ENCODE measurements at places on chromosomes 1 and 21.

DNA sequence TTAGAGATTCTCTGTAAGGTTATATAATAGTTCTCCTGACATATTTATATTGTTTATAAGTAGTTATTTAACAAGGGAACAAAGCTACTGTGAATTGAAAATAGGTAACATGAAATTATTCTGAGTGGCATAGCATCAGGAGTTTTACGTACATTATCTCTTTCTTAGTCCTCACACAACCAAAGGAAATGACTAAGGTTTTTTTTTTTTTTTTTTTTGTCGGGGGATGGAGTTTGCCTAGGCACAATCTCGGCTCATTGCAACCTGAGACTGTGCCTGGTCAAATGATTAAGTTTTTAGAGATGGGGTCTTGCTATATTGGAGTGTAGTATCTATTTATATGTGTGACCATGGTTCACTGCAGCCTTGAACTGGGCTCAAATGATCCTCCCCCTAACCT lies 24.9 kb downstream of the TMED5 start:
- DNase-seq: no peak

GRCh38 chr1:158414651-158415345 lies 11.2 kb downstream of the OR10K2 start:
- no peak for DNase-seq

- no peak for DNase-seq
Observed at GRCh38 chr1:210523830-210524229, 195.1 kb downstream of the HHAT start.

- no peak for DNase-seq
Observed at GRCh38 chr21:33899199-33899598, 16.4 kb downstream of the ATP5PO start.

DNA sequence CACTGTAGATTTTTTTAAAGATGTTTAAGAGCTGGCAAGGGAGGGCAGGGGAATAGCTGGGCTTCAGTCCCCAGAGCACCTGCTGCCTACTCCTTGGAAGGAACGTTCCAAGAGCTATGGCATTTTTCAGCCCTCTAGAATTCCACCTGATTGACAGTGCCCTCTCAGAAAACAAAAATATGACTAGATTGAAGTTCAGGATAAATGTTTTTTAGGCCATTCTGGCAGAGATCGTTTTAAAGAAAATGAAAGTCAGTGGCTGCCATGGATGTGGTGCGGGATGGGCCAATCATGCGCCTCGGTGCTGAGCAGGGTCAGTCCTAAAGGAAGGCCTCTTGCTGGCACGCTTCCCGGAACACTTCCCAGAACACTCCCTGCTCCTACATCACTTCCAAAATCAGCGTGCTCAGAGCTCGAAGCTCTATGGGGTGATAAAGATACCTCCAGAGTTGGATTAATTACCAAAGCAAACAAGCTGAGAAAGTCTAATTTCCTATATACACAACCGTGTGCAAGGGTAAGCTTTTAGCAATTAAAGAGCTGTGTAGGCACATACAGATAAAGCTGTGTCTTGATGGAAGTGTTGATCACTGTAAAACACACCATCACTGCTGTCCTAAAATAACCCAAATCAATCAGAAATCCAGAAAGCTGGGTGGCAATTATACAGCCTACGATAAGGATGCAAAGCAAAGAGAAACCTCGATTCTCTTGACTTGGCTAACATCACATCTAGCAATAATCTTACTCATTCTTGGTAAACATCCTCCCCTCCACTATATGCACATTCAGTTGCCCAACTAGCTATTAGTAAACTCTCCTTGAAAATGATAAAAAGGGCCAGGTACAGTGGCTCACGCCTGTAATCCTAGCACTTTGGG lies 34.6 kb downstream of the TGFBR3 start:
- no peak for DNase-seq

GRCh38 chr1:183911285-183911684 lies 106.4 kb downstream of the RGL1 start:
- DNase-seq: peak; percentile 47

DNA sequence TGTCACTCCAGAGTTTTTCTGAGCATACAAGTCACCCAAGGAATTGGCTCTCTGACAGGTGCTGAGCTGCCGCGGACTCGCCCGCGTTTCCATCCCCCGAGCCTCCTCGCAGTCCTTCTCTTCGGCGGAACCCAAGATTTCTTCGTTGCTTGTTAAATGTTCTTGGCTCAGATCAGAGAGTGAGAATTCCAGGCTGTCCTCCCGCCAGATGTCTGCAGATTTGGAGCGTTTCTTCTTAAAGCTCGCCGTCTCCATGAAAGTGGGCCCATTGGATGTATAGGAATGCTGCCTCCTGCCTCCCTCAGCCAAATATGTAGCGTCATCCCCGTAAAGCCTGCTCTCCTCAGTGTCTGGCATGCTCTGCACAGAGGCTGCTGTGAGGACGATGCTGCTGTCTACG lies 77.8 kb downstream of the TIAM1 start:
- no peak for DNase-seq

- no peak for DNase-seq
Observed at GRCh38 chr1:111332190-111332589, 41.5 kb downstream of the CHIA start.

GRCh38 chr21:33618407-33618806 lies 23.1 kb downstream of the CRYZL1 start:
- no peak for DNase-seq
